Naive thymus-derived CD8-positive, alpha-beta T cell (primary cell): ENCODE measurements at places on chromosomes 13 and 19. TPM values are rescaled to one million over a fixed set of nuclear protein-coding genes. Genes with fewer than 3 reads are reported as not detected.

- DNase-seq: no peak
Observed at GRCh38 chr13:34513526-34513925, 428.5 kb upstream of the NBEA start.

- no peak for DNase-seq
Observed at GRCh38 chr13:111598747-111599146, 278.3 kb downstream of the TEX29 start.

Gene ZNF254
- total RNA-seq: 20.1 TPM

DNA sequence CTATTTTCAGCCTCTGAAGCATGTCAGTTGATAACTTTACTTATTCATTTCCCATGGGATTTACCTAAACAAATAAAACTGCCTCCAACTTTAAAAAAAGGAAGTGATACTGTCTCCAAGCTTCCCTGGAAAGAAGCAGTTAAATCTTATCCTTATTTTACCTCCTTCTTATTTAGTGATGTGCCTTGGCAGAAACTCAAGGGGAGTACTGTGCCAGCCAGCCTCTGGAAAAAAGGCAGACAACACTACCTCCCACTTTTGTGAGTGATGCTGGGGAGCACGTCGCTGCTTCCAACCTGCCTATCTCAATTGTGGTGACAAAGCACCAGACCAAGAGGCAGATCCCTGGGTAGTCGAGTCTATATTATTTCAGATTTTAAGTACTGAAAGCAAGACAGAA lies 765.6 kb downstream of the DIAPH3 start:
- no peak for DNase-seq

GRCh38 chr19:31072451-31072850 lies 276.8 kb downstream of the TSHZ3 start:
- no peak for DNase-seq

DNA sequence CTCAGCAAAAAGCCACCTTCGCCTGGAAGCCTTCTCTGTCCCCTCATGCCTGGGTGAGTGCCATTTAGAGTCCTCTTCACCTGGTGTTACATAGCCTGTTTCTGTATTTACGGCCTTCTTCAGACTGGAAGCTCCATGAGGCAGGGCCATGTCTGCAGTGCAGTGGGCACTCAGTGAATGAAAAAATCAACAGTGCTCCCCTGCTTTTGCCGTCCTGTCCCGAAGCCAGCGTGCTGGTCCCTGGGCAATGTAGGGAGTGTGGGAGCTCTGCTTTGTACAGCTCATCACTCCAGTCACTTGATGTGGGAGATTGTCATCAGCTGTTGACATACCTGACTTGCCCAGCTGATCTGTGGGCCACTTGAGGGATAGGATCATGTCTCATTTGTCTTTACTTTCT lies 129.0 kb upstream of the TSHZ3 start:
- no peak for DNase-seq

Gene C19orf25
- 58.3 TPM for total RNA-seq

- no peak for DNase-seq
Observed at GRCh38 chr13:19781526-19781925, 1.2 kb downstream of the PSPC1 start.

GRCh38 chr13:97535614-97536013 lies 101.6 kb downstream of the RAP2A start:
- no peak for DNase-seq

Gene MED29
- 59.0 TPM for total RNA-seq

Gene CEACAM7
- total RNA-seq: not detected

Gene CCNE1
- 8.8 TPM for total RNA-seq

GRCh38 chr19:2108251-2109016 lies 11.7 kb downstream of the IZUMO4 start:
- DNase-seq: no peak

GRCh38 chr19:41412953-41413352 lies 14.2 kb downstream of the B3GNT8 start:
- no peak for DNase-seq

GRCh38 chr13:113979791-113980471 lies 6.1 kb upstream of the C13orf46 start:
- no peak for DNase-seq

Gene ZNF836
- 46.6 TPM for total RNA-seq

Gene LILRB5
- total RNA-seq: 0.52 TPM
